Thyroid gland (tissue), 4 donors: ENCODE measurements at places on chromosomes 1 and 21. TPM values are rescaled to one million over a fixed set of nuclear protein-coding genes. Genes with fewer than 3 reads are reported as not detected.

DNA sequence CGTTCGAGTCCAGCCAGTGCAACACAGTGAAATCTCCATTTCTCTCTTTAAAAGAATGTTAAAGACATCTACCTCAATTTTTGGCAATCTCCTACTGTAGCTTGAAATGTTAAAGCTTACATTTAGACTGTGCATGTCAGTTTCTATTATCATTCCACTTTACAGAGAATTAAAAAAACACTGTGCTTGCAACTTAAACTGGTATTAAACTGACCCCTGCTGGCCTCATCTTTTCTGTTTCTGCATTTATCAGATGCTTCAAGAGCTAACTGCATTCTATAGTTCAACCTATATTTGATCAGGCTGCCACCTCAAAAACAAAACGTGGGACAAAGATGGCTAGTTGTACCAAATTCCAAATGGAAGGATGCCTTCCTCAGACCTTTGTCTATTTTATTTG lies 226.5 kb downstream of the SMYD3 start:
- DNase-seq, result no peak

DNA sequence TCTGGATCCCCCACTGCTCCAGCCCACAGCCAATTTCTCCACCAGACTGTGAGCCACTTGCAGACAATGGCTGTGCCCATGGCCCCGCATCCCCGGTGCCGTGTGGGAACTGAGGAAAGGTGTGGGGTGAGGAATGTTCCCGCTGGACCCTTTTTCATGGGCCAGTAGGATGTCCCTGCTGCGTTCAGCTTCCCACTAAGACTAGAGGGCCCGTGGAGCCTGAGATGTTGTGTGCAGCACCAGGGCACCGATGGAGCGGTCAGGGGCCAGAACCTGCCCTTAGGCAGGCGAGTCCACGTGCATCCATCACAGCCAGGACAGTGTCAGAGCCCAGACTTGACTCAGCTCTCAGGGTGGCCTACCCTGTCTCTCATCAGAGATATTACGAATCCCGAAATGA lies 105.7 kb upstream of the COL6A1 start:
- DNase-seq, result no peak

DNA sequence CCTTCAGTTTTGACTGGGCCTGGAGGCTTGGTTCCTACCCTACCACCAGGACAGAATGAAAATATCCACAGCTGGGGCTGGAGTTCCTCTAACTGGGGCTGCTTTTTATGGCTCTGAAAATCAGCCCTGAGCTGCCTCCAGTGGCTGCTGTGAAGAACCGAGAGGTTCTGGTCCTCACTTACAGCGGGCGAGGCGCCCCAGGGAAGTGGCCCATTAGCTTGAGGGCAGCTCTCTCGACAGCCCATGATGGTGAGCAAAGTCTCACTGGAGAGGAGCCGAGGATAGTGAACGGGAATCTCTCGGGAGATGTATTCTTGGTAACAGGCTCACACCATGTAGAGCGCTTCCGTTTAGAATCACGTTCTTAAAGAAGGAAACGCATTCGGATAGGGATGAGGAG lies 459.7 kb downstream of the KIF26B start:
- DNase-seq, result no peak

Gene VWA5B1
- total RNA-seq, result 0.45 TPM

- no peak for DNase-seq
Measured at GRCh38 chr1:11564237-11564636, 85.3 kb downstream of the DISP3 start.

DNA sequence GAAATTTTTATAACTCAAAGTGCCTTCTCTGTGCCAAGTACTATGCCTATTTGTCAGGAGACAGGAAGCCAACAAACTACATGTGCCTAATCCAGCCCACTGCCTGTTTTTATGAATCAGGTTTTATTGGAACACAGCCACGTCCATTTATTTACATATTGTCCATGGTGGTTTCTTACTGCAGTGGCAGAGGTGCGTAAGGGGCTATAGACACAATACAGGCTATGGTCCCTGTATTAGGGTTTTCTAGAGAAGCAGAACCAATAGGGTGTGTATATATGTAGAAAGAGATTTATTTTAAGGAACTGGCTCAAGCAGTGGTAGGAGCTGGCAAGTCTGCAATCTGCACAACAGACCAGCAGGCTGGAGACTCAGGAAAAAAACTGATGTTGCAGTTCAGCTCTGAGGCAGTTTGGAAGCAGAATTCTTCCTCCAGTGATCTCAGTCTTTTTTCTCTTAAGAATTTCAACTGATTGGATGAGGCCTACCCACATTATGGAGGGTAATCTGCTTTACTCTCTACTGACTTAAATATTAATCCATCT lies 15.4 kb downstream of the PPIE start:
- no peak for DNase-seq

Gene RXFP4
- not detected for total RNA-seq

Gene RPS6KA1
- total RNA-seq, result 55.8 TPM

GRCh38 chr1:60277269-60277668 lies 203.7 kb upstream of the C1orf87 start:
- DNase-seq, result no peak

DNA sequence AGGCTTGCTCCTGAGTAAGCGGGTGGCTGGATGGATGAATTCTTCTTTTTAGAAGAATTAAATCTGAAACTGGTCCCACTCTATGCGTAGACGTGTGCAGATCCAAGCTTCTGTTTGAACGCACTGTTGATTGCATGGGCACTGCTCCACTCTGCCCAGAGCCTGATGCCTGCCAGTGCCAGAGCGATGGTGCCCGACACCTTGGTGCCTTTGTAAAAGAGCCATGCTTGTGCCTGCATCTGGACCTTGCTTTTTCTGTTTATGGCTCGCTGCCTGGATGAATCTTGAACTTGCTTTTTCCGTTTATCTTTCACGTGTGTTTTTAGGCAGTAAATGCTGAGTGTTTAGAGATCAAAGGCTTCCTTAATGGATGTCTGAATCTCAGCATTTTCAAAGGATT lies 15.0 kb upstream of the PWP2 start:
- no peak for DNase-seq

Gene LRRC71
- total RNA-seq, result not detected

DNA sequence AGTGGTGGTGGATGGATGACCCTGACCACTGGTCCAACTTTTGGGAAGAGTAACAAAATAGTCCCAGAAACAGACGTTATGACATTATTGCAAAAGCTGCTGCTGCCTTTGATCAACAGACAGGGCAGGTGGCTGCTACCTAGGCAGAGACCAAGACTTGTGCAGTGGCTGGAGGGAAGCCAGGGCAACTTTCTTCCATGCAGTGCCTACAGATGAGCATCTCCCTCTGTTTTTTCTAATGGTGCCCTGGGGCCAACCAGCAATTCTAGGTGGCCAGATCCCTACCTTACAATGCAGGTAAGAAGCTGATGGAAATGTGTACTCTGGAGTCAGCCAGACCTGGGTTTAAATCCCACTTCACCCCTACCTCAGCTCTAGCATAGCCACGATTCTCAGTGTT lies 283.1 kb upstream of the POU3F1 start:
- no peak for DNase-seq

Gene SH3D21
- 10.7 TPM for total RNA-seq

GRCh38 chr1:183301239-183301638 lies 115.2 kb downstream of the LAMC2 start:
- no peak for DNase-seq

GRCh38 chr1:9542430-9542829 lies 3.2 kb downstream of the SLC25A33 start:
- DNase-seq, result no peak

DNA sequence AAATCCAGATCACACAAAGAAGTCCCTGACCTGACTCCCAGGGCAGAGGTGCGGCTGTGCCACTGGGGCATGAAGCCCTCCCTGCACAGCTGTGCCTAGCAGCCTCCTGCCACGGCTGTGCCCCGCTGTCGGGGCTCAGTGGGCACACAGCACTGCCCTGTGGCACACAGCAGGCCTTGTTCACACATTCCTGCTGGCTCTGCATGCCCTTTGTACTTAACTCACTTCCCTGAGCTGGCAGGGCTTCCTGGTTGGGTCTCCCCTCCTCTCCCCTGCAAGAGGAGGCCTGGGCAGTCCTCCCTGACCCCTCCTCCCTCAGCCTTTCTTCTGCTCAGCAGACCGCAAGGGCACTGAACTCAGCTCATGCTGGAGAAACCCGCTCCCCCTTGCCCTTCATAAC lies 14.8 kb downstream of the LHX4 start:
- no peak for DNase-seq

Gene OR2T33
- 1.4 TPM for total RNA-seq

GRCh38 chr1:184716158-184716557 lies 38.5 kb downstream of the EDEM3 start:
- no peak for DNase-seq

Gene XKR8
- total RNA-seq, result 11.9 TPM

Gene KRTAP7-1
- total RNA-seq, result not detected

GRCh38 chr1:110112656-110113055 lies 413 bp downstream of the UBL4B start:
- DNase-seq, result no peak

Gene PYGO2
- 42.4 TPM for total RNA-seq

GRCh38 chr1:110047463-110047862 lies 13.0 kb downstream of the STRIP1 start:
- DNase-seq, result no peak

Gene DUSP23
- total RNA-seq, result 97.3 TPM

Gene ACOT11
- total RNA-seq, result 27.1 TPM

DNA sequence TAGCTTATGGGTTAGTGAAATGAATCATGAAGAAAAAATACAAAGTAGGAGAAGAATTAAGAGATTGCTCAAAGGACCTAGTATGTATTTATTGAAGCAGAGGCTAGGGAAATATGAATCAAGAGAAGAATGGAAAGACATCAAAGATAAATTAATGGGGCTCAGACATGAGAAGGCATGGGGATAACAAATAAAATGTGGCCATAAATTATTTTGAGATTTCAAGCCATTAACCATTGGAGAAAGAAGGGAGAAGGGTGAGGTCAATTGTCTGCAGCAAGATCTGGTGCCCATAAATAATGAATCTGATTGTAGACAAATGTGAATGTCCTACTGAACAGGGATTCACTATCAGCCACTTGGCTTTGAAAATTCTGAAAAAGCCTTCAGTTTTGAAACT lies 10.2 kb downstream of the KRTAP20-3 start:
- no peak for DNase-seq

DNA sequence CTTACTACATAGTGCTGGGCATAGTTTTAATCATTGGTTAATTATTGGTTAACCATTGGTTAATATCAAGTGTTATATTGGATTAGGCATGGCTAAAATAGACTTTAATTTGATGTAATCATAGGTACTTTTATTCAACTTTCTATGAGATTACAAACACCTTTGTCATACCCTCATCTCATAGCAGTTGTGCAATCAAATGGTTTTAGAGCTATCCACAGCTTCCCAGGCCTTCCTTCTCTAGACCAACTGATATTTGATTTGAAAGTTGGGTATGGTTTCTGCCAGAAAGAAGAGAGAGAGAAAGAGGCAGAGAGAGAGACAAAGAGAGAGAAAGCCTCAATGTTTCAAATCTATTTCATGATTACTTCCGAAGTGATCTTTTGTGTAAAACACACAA lies 9.6 kb upstream of the RGS1 start:
- no peak for DNase-seq

GRCh38 chr1:23356471-23357137 lies 12.5 kb upstream of the HNRNPR start:
- no peak for DNase-seq

GRCh38 chr1:233319272-233319671 lies 8.3 kb upstream of the MAP3K21 start:
- no peak for DNase-seq

Gene LRRIQ3
- total RNA-seq, result 5.0 TPM

- no peak for DNase-seq
Measured at GRCh38 chr1:33277488-33278084, 21.3 kb downstream of the ZNF362 start.

Gene CFHR4
- total RNA-seq, result not detected

Gene TPTE
- total RNA-seq, result 0.54 TPM

Gene NTRK1
- total RNA-seq, result 1.2 TPM

DNA sequence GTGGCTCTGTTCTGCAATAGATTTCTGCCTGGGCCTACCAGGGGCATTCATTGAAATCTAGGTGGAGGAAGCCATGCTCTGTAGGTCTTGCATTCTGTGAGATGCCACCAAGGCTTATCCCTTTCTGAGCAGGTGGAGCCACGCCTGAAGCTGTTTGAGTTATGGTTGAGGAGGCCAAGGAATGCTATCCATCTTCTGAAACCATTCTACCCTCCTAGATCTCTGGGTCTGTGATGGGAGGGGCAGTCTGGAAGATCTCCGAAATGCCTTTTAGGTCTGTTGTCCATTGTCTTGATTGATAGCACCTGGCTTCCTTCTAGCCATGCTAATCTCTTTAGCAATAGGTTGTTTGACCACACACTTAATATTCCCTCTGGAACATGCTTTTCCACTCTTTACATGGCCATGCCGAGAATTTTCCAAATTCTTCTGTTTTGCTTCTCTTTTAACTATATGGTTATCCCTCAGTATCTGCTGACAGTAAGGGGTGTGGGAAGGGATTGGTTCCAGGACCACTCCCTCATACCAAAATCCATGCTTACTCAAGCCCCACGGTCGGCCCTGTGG lies 45.2 kb downstream of the AK4 start:
- no peak for DNase-seq

DNA sequence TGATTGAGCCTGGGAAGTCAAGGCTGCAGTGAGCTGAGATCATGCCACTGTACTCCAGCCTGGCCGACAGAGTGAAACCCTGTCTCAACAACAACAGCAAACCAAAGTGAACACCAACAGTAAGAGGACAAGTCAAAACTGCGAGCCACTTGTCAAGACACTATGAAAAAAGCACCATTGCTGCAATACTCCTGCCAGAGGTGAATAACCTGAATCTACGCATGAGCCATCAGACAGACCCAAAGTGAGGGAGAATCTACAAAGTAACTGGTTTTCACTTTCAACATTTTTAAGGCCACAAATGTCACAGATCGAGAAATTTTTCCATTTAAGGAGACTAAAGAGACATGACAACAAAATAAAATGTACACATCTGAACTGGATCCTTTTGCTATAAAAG lies 21.9 kb downstream of the SYNJ1 start:
- no peak for DNase-seq

GRCh38 chr1:243848165-243848857 lies 1.7 kb downstream of the AKT3 start:
- no peak for DNase-seq

DNA sequence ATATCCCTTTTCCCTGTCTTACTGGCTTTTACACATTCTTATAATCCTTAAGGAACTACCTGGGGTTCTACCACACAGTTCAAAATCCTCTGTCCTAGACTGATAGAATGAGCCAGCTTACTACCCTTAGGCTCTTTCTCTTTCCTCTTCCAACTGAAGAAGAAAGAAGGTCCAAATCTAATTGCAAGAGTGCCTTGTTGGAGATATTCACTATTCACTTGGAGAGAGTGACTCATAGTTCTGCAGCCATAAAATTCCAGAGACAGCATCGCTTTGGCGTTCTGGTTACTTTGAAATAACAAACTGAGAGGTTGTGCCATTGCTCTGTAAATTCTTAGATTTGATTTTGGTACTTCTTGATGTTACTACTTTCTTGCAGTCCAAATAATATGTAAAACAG lies 4.2 kb downstream of the CADM3 start:
- DNase-seq, result no peak

Gene CFHR1
- total RNA-seq, result not detected
